ENCODE measurements at places on chromosomes 4 and X.

- no peak for DNase-seq
Observed at GRCh38 chr4:176320976-176321361, 1.2 kb downstream of the SPCS3 start.

DNA sequence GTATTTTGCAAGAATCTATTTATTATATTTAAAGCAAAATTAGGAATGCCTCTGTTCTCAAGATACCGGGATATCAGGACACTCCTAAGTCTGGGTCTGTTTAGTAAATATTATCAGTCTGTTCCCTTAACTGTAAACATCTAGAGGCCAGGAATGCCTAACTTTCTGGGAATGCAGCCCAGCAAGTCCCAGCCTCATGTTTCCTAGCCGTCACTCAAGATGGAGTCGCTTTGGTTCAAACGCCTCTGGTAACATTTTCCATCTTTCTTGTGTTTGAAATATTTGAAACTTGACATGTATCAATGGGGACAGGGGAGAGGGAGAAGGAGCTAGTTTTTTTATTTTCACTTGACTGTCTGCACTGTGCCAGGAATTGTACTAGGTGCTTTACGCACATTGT lies 85.4 kb downstream of the FBXL5 start:
- no peak for DNase-seq

- DNase-seq, result no peak
Observed at GRCh38 chr4:113368056-113368455, 318.6 kb downstream of the ANK2 start.

DNA sequence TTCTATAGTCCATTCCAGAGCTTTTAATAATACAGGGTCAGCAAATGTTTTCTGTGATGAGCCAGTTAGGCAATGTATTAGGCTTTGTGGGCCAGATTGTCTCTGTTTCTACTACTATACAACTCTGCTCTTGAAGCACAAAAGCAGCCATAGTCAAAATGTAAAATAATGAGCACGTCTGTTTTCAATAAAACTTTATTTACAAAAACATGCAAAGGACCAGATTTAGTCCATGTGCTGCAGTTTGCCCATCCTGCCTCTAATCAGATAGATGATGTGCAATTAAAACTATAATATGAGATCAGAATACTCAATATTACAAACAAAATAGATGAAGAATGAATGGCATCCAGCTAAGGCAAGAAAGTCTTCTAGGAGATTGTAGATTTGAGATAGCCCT lies 127.8 kb upstream of the FRMPD4 start:
- DNase-seq, result no peak

GRCh38 chr4:97359826-97360225 lies 783.5 kb downstream of the STPG2 start:
- DNase-seq, result no peak

DNA sequence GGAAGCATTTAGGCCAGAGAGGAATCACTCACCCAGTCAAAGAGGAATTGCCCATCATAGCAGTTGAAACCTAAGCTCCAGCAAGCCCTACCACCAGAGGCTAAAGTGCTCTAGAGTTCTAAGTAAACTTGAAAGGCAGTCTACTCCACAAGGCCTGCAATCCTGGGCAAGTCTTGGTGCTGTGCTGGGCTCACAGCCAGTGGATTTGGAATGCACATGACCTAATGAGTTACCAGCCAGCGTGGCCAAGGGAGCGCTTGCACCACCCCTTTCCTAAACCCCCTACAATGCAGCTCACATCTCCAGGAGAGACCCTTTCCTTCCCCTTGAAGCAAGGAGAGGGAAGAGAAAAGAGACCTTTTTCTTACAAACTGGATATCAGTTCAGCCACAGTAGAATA lies 445.7 kb downstream of the GASK1B start:
- no peak for DNase-seq

GRCh38 chrX:74179499-74179898 lies 124.5 kb upstream of the ZCCHC13 start:
- DNase-seq, result no peak
